ENCODE measurements at places on chromosomes 5 and 9. TPM values are rescaled to one million over a fixed set of nuclear protein-coding genes. Genes with fewer than 3 reads are reported as not detected.

SAPCD2 gene
- 7.5 TPM for total RNA-seq

DMRT2 gene
- total RNA-seq: not detected

PLEKHG4B gene
- 4.0 TPM for total RNA-seq

ZNF366 gene
- 0.20 TPM for total RNA-seq

CCL21 gene
- total RNA-seq: not detected

IL5 gene
- not detected for total RNA-seq

SEMA5A gene
- 27.0 TPM for total RNA-seq

SCGB3A2 gene
- 32.0 TPM for total RNA-seq

LHX3 gene
- not detected for total RNA-seq

SWI5 gene
- 29.0 TPM for total RNA-seq

PCDHB6 gene
- total RNA-seq: 1.1 TPM

GRM6 gene
- total RNA-seq: not detected

P4HA2 gene
- 139 TPM for total RNA-seq

HIGD2A gene
- 161 TPM for total RNA-seq

TOR2A gene
- 17.1 TPM for total RNA-seq

ZFP2 gene
- total RNA-seq: 2.2 TPM

Data from hepatocyte (in vitro differentiated cells).